ENCODE measurements at places on chromosomes 2 and 18. TPM values are rescaled to one million over a fixed set of nuclear protein-coding genes. Genes with fewer than 3 reads are reported as not detected.

RAB6C gene
- not detected for total RNA-seq

- DNase-seq: no peak
Measured at GRCh38 chr2:14843507-14844204, 211.1 kb downstream of the LRATD1 start.

SULT1C2 gene
- total RNA-seq: not detected

ST6GAL2 gene
- not detected for total RNA-seq

TDRD15 gene
- not detected for total RNA-seq

MLPH gene
- not detected for total RNA-seq

GRCh38 chr2:206471524-206472062 lies 28.3 kb downstream of the ADAM23 start:
- no peak for DNase-seq

DNA sequence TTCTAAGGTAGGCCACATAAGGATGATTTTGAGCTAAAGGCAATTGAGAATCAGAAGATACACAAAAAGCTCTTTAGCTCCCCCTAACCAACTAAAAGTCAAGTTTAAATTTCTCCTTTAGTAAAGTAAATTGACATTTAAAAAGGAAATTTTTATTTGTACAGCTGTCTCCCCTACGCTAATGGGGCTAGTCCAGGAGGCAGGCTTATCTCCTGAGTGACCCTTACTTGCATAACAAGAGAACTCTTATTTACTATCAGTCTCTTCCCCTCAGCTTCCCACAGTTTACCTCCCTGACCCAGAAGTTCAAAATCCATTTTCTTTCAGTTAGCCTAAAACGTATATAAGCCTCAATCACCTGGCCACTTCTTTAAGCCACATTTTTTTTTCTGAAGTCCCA lies 1002.8 kb upstream of the NRXN1 start:
- DNase-seq: no peak

GRCh38 chr18:37139876-37140275 lies 310.9 kb downstream of the KIAA1328 start:
- no peak for DNase-seq

DNA sequence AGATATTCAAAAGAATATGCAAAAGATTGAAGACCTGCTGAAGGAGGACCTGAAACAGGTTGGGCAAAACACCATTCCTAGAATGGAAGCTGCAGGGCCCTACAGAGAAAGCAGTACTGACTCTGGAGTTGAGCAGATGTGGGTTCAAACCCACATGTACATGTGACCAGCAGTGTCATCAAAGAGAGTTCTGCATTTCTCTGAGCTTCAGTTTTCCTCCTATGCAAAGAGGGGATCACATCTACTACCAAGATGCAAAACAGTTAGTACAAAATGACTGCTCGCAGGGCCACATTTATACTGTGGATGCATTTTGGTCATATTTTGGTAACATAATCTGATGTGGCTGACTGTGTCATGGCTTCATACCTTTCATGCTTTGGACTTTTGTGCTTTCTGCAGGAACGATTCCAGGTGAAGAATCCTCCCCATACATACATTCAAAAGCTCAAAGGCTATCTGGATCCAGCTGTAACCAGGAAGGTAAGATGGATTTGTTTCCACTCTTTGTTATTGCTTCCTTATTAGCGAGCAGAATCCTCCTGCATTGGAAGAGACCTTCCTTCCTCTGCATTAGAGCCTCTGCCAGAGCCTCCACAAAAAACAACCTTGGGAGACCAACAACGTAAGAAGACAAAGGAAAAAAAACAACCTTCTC lies 174.8 kb downstream of the PRPF40A start:
- DNase-seq: no peak

- no peak for DNase-seq
Measured at GRCh38 chr2:45839508-45840251, 188.2 kb downstream of the PRKCE start.

DNA sequence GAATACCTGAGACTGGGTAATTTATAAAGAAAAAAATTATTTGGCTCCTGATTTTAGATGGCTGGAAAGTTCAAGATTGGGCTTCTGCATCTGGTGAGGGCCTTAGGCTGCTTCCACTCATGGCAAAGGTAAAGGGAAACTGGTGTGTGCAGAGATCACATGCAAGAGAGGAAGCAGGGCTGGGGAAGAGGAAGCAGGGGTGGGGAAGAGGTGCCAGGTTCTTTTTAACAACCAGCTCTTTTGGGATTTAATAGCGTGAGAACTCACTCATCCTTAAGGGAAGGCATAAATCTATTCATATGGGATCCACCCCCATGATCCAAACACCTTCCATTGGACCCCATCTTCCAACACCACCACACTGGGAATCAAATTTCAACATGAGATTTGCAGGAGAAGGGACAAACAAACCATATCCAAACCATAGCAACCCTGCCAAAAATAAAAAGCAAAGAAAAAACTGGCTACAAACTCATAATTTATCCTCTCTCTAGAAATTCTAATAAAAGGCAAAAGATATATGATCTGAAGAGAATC lies 30.4 kb downstream of the PRKRA start:
- DNase-seq: no peak

FBLN7 gene
- total RNA-seq: 7.9 TPM

DNA sequence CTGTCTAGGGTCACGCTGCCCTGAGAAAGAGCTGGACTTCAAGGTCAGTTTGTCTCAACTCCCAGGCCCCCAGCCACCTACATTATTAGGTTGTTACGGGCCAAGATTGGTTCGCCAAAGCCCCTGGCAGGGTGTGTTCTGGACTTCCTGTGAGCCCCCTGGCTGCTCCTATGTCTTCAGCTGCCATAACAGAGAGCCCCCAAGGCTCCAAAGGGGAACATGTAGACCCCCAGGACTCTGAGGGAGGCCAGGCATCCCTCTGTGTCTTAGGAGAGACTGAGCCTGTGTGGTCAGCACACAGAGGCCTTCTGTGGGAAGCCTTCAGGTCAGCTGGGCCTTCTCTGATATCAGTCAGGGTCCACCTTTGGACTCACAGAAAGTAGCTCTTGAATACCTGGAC lies 58.3 kb downstream of the INHBB start:
- DNase-seq: no peak

DNA sequence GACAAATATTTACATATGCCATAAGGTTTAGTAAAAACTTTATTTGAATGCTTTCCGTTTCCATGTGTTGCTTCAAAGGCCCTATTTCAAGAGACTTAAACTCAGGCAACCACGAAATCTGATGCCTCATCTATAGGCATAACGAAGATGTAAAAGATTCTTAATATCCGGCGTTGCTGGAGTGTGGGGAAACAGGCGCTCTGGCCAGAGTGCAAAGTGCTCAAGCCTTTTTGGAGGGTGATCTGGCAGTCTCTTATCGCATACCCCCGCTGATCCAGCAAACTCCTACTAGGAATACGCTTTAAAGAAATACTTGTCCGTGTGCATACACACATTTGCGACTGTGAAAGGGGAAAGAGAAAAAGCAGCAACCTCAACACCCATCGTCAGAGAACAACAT lies 108.8 kb downstream of the NOL10 start:
- DNase-seq: no peak

- no peak for DNase-seq
Measured at GRCh38 chr18:63079114-63079513, 240.5 kb downstream of the BCL2 start.
